Activated CD4-positive, CD25-positive, alpha-beta regulatory T cell treated with anti-CD3 and anti-CD28 coated beads, Interleukin-2, amount 50 U/mL, for 72 hours (primary cell): ENCODE measurements at places on chromosomes 2 and 18.

DNA sequence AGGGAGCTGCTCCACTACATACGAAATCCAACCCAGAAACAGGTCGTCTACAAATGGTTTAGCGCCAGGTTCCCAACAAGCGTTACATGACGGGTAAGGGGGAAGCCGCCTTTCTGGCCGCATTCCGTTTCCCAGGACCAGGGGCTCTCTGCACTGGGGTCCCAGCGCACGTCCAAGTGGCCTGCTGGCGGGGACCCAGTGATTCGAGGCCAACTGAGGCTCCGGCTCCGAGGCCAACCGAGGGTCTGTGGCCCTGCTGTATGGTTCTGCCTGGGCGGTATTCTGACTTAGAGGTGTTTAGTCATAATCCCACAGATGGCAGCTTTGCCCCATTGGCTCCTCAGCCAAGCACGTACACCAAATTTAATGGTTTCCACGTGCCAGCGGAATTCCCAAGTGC, 127.2 kb downstream of the PKP4 start:
- no peak for DNase-seq

DNA sequence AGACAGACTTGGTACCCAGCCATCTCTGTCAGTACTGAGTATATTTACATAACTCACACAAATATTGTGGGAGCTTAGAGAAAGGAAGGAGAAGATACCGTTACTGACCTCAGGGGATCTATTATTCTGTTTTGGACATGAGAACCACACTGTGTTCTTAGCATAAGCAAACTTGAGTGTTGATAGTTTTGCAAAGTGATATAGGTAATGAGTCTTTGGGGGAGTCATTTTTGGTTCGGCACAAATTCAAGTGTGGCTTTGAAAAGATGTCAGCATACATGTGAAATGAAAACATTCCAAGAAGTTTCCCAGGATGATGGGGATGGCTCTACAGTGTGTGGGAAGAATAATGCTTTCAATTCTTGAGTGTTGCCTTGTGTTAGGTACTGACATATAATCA, 24.1 kb downstream of the SMARCAL1 start:
- no peak for DNase-seq

- peak; percentile 57 for DNase-seq
Measured at GRCh38 chr2:112626604-112627059, 19.1 kb upstream of the SLC20A1 start.

GRCh38 chr2:152155209-152155608, 20.4 kb downstream of the STAM2 start:
- no peak for DNase-seq

DNA sequence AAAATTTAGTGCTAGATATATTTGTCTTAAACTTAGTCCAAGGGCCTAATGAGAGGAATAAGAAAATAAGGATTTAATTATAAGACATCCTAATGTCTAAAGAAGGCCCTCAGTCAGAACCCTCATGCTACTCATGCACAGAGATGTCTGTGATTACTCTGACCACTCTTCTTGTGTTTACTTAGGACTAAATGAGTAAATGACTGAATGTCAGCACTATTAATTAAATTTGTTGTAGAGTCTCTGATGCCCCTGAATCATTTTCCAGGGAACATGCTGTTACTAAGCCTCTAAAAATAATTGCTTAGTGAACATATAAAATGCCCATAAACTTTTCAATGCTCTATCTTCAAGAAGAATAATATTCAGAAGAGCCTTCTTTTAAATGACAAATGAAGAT, 32.4 kb downstream of the GULP1 start:
- DNase-seq, result no peak

DNA sequence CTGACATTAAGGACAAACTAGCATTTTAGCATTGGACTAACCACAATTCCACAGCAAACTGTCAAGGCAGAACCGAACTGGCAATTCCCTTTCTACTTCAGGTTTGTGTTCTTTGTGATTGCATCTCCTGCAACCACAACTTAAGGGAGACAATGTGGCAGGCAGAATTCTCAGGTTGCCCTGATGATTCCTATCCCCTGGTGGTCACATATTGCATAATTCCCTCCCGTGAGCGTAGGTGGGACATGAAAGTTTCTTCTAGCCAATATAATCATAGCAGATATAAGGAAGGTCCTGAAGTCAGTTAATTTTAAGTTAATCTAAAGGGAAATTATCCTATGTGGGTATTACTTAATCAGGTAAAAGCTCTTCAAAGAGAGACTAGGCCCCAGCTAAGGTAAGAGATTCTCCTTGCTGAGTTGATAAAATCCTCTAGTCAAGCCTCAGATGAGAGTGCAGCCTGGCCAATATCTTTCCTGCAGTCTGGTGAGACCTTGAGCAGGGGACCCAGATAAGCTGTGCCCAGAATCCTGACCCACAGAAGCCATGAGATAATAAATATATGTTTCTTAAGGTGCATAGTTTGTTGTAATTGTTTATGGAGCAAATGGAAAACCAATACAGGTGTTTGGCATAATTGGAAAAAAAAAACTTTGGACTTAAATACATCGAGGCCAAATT, 45.9 kb upstream of the TNP1 start:
- DNase-seq, result no peak

- DNase-seq, result no peak
Measured at GRCh38 chr2:2174956-2175355, 156.1 kb downstream of the MYT1L start.

GRCh38 chr2:210224941-210225672, at the start of gene ACADL:
ACADL (minus strand) TSS chr2:210225447; CDS start chr2:210225263, 184 bp downstream.
- no peak for DNase-seq

- DNase-seq, result peak; percentile 76
Measured at GRCh38 chr2:234288974-234289455, 207.9 kb downstream of the ARL4C start.

DNA sequence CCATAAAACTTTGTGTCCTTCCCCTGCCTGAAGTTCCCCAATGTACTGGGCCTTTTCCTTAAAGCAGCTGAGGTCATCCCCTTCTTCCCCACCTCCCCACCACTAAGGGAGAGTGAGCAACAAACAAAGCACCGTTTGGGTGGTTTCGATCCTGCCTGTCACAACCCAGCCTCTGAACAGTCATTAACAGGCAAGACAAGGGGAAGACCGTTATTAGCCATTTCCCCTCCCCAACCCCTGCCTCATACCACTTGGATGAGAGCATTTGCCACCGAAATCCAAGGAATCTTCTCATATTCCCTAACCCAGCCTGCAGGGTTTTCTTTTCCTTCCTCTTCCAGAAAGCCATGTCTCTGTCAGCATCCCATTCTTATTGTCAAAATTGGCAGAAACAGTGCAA, 65.6 kb downstream of the STRADB start:
- DNase-seq, result no peak

GRCh38 chr2:212640428-212640827, 101.8 kb upstream of the ERBB4 start:
- no peak for DNase-seq

DNA sequence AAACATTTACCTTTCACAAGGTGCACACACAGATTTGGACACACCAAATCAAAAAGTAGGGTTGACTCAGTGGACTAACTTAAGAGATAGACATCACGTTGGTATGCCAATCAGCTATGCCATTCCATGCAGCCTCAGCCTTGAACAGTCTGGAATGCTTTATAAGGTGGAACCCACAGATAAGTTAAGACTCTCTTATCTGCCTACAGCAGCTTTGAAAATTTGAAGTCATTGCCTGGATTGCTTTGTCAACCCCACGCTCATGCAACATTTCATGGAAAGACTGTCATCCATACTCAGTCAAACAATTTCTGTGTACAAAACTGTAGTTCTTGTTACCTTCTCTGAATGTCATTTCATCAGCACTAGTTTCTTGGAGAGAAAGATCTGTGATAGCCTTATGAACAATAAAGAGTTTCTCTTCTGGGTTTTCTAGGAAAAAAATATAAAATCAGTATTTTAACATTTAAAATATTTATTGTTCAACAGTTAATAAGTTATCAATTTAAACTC, 1.2 kb downstream of the ERMN start:
- no peak for DNase-seq

DNA sequence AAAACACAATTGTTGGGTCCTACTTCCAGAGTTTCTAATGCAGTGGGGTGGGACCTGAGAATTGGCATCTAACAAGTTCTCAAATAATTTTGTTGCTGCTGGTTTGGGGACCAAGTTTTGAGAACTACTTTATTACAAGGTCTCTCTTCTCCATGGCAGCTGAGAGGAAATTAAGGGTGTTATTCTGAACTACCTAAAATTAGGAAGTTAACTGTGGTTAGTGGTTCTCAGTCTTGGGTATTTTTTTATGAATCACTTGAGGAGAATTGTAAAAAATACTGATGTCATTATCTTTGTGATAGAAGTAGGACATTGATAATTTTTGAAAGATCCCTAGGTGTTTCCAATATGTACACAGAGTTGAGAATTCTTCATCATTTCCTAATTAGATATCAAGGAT, 210.2 kb downstream of the MC4R start:
- no peak for DNase-seq

GRCh38 chr2:1492711-1493430, 79.6 kb downstream of the TPO start:
- no peak for DNase-seq

GRCh38 chr2:235011607-235011928, 59.8 kb downstream of the SH3BP4 start:
- no peak for DNase-seq

- no peak for DNase-seq
Measured at GRCh38 chr2:123086613-123087385, 938.3 kb upstream of the CNTNAP5 start.

GRCh38 chr2:88556026-88556425, 71.2 kb downstream of the EIF2AK3 start:
- DNase-seq, result no peak

DNA sequence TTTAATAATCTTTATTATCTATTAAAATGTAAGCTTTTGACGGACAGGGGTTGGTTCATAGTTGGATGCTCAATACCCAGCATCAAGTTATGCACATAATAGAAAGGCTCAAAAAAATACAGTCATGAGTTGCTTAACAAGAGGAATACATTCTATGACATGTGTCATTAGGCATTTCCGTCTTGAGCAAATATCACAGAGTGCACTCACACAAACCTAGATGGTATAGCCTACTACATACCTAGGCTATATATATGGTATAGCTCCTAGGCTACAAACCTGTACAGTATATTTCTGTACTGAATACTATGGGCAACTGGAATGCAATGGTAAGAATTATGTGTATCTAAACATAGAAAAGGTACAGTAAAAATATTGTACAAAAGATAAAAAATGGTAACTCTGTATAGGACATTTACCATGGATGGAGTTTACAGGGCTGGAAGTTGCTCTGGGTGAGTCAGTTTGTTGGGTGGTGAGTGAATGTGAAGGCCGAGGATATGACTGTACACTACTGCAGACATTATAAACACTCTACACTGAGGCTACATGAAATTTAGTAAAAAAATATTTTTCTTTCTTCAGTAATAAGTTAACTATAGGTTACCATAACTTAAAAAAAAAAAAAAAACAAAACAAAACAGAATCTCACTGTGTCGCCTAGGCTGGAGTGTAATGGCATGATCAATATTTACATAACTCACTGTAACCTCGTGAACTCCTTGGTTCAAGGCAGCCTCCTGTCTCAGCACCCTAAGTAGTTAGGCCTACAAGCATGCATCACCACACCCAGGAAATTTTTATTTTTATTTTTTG, 201.2 kb downstream of the NBAS start:
- DNase-seq, result no peak

DNA sequence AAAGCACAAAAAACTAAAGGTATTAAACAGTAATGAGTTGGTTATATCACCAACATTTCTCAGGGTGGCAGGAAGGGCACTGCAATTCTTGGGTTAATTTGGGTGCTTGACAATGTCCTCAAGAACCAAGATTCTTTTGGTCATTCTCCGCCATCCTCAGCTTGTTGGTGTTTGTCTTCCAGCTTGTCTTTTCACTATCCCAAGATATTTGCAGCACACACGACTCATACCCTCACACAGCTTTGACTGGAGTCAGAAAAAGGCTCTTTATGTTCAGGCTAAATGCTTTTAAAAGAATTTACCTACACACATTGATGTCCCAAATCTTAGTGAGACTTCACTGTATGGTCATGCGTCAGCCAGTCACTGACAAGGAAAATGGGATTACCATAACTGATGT, 12.5 kb downstream of the GREB1L start:
- DNase-seq, result no peak

GRCh38 chr2:200490001-200490400, 19.9 kb downstream of the KCTD18 start:
- no peak for DNase-seq

- DNase-seq, result no peak
Measured at GRCh38 chr2:156704617-156705016, 268.4 kb downstream of the GPD2 start.

GRCh38 chr2:213172641-213173040, 21.2 kb upstream of the IKZF2 start:
- DNase-seq, result no peak

GRCh38 chr18:5073026-5073944, 123.8 kb downstream of the AKAIN1 start:
- DNase-seq, result no peak

DNA sequence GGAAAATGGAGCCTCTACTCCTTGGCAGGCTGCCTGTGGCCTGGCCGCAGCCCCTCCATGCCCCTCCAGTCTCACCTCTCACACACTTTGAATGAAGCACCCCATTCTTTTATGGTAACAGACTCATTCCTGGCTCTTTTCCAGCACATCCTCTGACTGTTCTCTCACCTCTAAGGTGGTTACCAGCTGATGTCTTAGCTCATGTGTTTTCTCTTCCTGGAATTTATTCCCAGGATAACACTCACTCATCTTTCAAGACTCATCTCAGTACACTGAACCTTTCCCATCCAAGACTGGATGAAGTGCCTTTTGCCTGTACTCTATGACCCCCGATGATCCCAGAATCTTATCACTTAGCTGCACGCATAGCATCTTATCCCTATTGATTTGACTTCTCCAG, 50.6 kb downstream of the SLC9A4 start:
- DNase-seq, result no peak

GRCh38 chr2:238869-239268, 25.0 kb downstream of the SH3YL1 start:
- DNase-seq, result no peak

DNA sequence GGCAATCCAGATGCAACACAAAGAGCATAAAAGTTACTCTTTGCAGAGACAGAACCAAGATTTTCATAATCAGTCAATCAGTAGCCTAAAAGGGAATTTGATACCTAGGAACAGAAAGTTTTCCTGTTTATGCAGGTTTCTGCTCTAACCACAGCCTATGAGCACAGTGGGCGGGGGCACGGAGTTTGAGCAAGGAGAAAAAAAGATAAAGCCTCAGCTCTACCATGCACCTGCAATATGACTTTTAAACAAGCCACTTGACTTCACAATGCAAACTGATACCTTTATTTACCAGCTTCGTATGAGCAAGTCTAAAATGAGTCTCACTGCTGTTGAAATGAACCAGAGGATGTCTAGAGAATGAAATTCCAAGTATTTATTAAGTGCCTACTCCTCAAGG, 5.6 kb upstream of the LRATD1 start:
- DNase-seq, result no peak

GRCh38 chr2:240906911-240907590, 915 bp downstream of the CROCC2 start:
- no peak for DNase-seq

- no peak for DNase-seq
Measured at GRCh38 chr2:56271275-56271674, 87.5 kb downstream of the CCDC85A start.

- DNase-seq, result no peak
Measured at GRCh38 chr2:70484086-70484485, 69.5 kb downstream of the TGFA start.

GRCh38 chr18:36350251-36350651, 52.7 kb downstream of the FHOD3 start:
- no peak for DNase-seq
